A549 treated with Mapracorat at 1 μM for 4 hours (cell line): ENCODE measurements at places on chromosomes 5 and 9. TPM values are rescaled to one million over a fixed set of nuclear protein-coding genes. Genes with fewer than 3 reads are reported as not detected.

Gene PCDHGC4
- total RNA-seq, result not detected in 5 replicates

Gene FOXD4L4
- 0.08 TPM in 1 of 5 replicates, not detected in the others for total RNA-seq

Gene CAMSAP1
- total RNA-seq, result 20.5 to 22.9 TPM (median 21.5 TPM) in 5 replicates

Gene GARIN3
- total RNA-seq, result not detected in 5 replicates

Gene SPIN1
- 34.3 to 40.3 TPM (median 39.1 TPM) in 5 replicates for total RNA-seq

Gene CCL27
- total RNA-seq, result 0.28 TPM in 1 of 5 replicates, not detected in the others

Gene KIAA0825
- 0.29 to 0.66 TPM (median 0.62 TPM) in 5 replicates for total RNA-seq

Gene SCGB3A2
- total RNA-seq, result not detected in 5 replicates

Gene LHX3
- total RNA-seq, result 0.05 to 0.20 TPM (median 0.12 TPM) in 5 replicates

Gene ZNG1F
- total RNA-seq, result 20.1 to 40.1 TPM (median 28.8 TPM) in 5 replicates

Gene BAAT
- 0.23 to 0.45 TPM (median 0.35 TPM) in 5 replicates for total RNA-seq
